ENCODE measurements at places on chromosomes 7 and 10. TPM values are rescaled to one million over a fixed set of nuclear protein-coding genes. Genes with fewer than 3 reads are reported as not detected.

Gene HOXA11
- polyA plus RNA-seq, result not detected

Gene FAM25C
- polyA plus RNA-seq, result not detected

Gene SAP25
- polyA plus RNA-seq, result 9.4 TPM

Gene LYZL2
- not detected for polyA plus RNA-seq

Gene GNB2
- 200 TPM for polyA plus RNA-seq

Measured in right lung (tissue), 10 donors.